CD4-positive, alpha-beta memory T cell (primary cell): ENCODE measurements at places on chromosomes 1 and 21. TPM values are rescaled to one million over a fixed set of nuclear protein-coding genes. Genes with fewer than 3 reads are reported as not detected.

DNA sequence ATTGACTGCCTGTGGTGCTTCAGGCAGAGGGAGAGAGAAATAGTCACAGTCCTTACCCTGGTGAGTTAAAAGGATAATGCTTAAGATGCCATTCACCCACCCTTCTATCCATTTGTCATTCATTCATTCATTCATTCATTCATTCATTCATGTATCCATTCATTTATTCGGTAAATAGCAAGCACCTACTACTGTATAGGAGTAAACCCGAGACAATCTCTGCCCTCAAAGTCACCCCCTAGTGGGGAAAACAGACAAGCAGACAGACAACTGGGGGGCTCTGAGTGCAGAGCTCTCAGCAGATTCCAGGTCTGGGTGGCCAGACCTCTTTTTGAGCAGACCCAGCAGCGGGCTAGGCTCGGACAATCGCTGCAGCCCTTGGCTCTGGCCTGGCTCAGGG is 14.1 kb upstream of the ACTL8 start:
- H3K4me3 ChIP-seq, result no peak overlapping the region
- no peaks in the 10 kb centered on the region for H3K36me3 ChIP-seq
- no peaks in the 10 kb centered on the region for H3K27me3 ChIP-seq
- no peaks in the 10 kb centered on the region for H3K4me1 ChIP-seq
- DNase-seq, result no peak

- no peak for DNase-seq
- no peak overlapping the region for H3K27ac ChIP-seq
- no peak overlapping the region for H3K4me3 ChIP-seq
- H3K27me3 ChIP-seq, result no peaks in the 10 kb centered on the region
Measured at GRCh38 chr1:56291374-56291919, 287.9 kb downstream of the PLPP3 start.

DNA sequence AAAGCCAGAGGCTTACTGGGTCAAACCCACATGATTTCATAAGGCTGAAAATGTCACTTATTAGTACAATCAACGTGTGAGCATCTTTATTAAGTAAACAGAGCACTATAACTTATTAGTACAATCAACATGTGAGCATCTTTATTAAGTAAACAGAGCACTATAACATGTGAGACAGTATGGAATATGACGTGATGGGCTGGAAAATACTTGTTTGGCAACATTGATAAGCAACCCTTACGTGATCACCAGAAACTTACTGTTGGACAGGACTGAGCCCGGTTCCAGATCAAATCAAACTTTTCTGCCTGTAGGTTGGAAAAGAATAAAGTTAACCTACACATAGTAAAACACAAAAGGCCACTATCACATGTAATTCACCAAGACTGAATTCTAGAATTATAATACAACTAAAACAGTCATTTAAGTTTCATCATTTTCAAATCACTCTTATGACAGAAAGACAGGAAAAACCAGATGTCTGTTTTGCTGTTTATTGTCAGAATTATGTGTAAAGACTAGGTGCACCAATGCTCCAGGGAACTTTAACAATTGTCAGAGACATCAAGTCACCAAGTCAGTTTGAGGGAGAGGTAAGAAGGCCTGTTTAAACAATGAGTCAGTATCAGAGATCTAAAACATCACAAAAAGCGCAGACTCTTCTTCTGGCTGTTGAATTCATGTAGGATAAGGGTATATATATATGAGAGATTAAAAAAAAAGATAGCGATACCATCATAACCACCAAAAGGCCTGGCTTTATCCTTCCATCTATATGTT is 15.7 kb downstream of the ATPAF1 start:
- DNase-seq, result no peak
- no peak overlapping the region for H3K4me3 ChIP-seq
- peaks cover 22% of the 10 kb centered on the region for H3K36me3 ChIP-seq
- no peaks in the 10 kb centered on the region for H3K4me1 ChIP-seq
- no peaks in the 10 kb centered on the region for H3K27me3 ChIP-seq
- H3K27ac ChIP-seq, result no peak overlapping the region

GRCh38 chr1:119815361-119815760 is 4.1 kb upstream of the REG4 start:
- no peaks in the 10 kb centered on the region for H3K27me3 ChIP-seq
- no peak overlapping the region for H3K4me3 ChIP-seq
- DNase-seq, result no peak
- no peaks in the 10 kb centered on the region for H3K36me3 ChIP-seq
- no peak overlapping the region for H3K27ac ChIP-seq

The KRTAP12-2 gene
- not detected for total RNA-seq

The TSNAX gene
- total RNA-seq, result 43.5 TPM
